ENCODE measurements at places on chromosomes 12 and 14.

DNA sequence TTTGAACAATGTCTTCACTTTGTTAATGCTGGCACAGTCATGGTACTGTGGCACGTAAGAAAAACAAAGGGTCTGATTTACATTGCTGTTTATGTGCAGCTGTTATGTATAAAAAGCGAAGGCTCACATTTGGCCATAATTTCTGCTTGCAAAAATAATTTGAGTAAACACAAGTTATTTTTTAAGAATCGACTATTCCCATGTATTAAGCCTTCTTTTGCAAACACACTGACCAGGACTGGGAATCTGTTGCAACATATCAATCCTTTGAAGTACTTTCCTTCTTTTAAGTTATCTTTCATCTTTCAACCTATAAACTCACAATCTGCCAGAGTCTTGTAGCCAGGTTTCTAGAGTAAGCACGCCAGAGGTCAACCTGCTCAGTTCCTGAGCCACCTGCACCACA is 145.4 kb upstream of the BMP4 start:
- no peak for DNase-seq

DNA sequence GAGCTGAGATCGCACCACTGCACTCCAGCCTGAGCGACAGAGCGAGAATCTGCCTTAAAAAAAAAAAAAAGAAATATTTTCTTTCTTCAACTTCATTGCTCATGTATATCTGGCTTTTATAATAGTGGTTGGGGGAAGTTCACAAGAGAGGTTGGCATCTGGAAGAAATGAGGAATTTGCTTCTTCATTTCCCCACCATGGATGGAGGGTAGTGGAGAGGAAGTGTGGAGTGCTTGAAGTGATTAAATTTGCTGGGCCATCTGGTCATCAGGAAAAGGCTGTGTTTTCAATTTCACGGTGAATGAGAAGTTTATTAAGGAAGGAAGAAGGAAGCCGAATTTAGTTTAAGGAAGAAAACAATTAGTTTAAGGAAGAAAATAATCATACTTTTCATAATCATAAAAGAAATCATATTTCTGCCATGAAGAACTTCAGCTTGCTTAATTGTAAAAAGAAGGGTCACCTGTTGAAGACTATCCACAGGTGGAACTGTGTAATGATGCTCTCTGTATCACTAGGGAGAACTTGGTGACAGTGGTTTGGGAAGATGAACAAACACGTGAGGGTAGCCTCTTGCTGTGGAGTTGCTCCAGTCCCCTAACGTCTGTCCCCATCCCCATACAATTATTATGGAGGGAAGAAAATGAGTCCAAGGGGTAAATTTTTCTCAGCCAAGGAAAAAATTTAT is 197.3 kb upstream of the ARHGAP5 start:
- no peak for DNase-seq

DNA sequence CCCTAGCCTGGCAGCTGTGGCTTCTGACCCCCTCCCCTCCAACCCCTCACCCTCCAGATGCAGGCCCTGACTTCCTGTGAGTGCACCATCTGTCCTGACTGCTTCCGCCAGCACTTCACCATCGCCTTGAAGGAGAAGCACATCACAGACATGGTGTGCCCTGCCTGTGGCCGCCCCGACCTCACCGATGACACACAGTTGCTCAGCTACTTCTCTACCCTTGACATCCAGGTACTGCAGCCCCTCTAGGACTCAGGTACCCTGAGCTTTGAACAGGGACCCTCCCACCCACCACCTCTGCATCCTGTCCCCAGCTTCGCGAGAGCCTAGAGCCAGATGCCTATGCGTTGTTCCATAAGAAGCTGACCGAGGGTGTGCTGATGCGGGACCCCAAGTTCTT is 6.0 kb upstream of the IRF9 start:
- no peak for DNase-seq

DNA sequence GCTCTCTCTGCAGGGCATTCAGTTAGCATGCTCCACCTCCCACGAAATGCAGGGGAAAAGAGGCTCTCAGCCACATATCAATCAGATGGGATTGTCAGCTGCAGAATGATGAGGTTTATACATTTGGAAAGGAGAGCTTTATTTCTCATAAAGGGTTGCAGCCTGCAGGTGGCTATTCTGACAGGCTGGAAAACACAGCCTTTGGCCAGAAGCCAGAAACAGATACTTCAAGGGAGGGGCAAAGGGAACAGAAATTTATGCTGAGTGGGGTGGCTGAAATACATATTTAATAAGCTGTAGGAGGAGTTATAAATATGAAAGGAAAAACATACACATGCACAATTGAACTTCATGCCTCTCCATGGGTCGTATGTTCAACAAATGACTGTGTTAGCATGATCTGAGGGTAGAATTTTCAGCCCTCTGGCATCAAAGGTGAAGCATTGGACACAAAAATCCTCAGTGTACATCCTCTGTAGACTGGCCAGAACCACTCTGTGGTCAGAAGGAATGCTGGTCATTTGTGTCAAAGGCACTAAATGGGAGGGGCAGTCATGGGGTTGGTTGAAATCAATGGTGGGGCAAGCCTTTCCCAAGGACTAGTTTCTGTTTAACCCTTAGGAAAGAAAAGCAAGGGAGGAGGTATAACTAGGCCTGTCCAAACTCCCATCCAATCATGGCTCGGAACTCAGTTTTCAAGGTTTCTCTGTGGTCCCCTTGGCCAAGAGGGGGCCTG is 62.4 kb downstream of the TMX1 start:
- peak; percentile 22 for DNase-seq

GRCh38 chr12:95213928-95214327 is 3.3 kb downstream of the FGD6 start:
- no peak for DNase-seq

- DNase-seq: no peak
Measured at GRCh38 chr14:71169861-71170260, 262.6 kb downstream of the PCNX1 start.

DNA sequence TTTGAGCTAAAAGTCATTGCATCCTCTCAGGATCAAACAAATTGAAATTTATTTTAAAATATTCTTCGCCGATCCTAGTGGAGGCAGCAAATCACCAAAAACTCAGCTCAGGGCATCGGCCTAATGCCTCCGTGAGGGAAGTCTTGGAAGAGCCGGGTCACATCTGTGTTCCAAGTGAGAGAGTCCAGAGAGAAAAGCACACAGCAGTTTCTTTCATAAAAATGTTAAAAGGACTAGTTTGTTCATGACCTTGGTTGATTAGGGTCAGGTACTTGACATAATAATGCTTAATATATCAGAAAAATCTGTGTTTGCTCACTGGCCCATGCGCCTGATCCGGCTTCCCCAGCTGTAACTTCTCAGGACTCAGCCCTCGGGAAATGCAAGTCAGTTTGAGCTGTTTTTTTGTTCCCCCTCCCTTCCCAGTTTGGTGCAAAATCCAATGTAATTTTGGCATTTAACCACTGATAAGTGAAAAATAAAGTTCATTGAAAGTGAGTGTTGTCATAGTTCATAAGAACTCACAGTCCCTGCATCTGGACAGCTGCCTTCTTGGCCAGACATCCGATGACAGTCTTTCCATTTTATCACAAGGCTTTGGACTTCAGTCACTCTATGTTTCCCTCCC is 161.7 kb downstream of the CAND1 start:
- DNase-seq: no peak

DNA sequence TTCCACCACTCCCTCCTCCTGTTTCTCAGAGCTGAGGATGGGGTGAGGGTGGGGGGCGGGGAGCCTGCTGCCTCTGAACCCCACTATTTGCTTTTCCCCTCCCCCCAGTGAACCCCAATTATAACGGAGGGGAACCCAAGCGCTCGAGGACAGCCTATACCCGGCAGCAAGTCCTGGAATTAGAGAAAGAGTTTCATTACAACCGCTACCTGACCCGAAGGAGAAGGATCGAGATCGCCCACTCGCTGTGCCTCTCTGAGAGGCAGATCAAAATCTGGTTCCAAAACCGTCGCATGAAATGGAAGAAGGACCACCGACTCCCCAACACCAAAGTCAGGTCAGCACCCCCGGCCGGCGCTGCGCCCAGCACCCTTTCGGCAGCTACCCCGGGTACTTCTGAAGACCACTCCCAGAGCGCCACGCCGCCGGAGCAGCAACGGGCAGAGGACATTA is 1.1 kb downstream of the HOXC4 start:
- DNase-seq: no peak

- DNase-seq: no peak
Measured at GRCh38 chr12:96069511-96070231, 34.3 kb upstream of the LTA4H start.

GRCh38 chr14:94423453-94424056 is 29.0 kb downstream of the SERPINA11 start:
- DNase-seq: no peak

DNA sequence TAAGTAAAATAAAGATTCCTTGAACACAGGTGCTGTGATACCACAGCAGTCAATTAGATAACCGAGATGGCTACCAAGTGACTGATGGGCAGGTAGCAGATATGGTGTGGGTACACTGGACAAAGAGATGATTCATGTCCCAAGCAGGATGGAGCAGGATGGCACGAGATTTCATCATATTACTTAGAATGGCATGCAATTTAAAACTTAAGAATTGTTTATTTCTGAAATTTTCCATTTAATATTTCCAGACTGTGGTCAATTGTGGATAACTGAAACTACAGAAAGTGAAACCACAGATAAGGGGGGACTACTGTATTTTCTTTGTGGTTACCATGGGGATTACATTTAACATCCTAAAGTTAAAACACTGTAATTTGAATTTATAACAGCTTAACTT is 7.5 kb upstream of the ZFP36L1 start:
- DNase-seq: no peak

GRCh38 chr14:21023174-21023573 is 1.7 kb downstream of the NDRG2 start:
- no peak for DNase-seq

- DNase-seq: no peak
Measured at GRCh38 chr14:106843951-106844483, 1317.6 kb downstream of the TMEM121 start.

DNA sequence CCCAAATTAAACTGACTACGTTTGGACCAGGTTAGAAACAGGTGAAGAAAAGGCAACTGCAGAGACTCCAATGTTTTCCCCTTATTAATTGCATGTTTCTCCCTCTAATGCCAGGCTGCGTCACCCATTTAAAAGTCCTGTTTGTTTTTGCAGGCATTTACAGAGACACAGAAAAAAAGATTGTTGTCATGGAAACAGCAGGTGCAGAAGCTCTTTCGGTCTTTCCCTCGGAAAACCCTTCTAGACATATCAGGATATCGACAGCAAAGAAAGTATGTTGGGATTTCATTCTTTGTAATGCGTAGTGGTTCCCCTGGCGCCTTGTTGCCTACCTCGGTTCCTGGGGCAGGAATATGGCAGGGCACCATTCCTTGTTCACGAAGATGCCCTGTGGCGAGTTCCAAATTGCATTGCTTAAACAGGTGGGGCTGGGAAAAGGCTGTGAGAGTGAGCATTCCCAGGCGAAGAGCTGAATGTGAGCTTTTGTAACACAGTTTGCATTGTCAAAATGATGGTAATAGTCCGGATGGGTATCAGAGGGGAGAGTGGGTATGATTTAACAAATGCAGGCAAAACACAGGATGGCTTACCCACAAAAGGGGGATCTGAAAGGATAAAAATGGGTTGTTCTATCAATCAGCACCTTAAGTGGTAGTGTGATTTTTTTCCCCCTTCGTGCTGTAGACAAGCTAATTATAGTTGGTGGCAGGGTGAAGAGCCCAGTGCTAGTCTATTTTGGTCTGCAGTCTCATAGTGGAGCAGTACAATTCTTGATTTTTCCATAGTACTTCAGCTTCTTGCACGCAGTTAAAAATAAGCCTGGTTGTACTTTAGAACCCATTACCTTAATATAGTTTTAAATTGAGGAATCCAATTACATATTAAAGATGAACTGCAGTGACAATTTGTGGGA is 132.4 kb downstream of the GCH1 start:
- peak; percentile 74 for DNase-seq

DNA sequence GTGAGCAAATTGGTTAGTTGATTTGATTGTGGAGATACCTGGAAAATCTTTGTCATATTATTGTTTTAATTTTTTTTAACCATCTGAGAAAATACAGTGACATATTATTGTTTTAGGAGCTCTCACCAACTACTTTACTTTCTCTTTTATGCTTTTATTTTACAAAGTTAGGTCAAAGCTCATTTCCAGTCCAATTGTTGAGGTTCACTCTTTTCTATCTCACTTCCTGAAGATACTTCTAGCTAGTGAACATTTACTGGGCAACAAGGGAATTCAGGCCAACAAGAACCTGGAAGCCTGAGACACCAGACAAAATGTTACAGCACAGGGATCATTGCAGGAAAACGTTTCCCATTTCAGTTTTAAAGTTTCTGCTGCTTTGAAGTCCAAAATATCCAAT is 3.9 kb downstream of the TMEM30B start:
- DNase-seq: no peak

GRCh38 chr14:64265222-64265621 is 28.9 kb downstream of the ESR2 start:
- DNase-seq: no peak

- DNase-seq: no peak
Measured at GRCh38 chr12:126509572-126509971, 1444.3 kb downstream of the AACS start.

GRCh38 chr12:92438641-92439419 is 264.0 kb upstream of the PLEKHG7 start:
- DNase-seq: no peak

- DNase-seq: no peak
Measured at GRCh38 chr14:75404847-75405246, 23.0 kb upstream of the JDP2 start.

GRCh38 chr12:89433634-89434033 is 81.3 kb upstream of the DUSP6 start:
- no peak for DNase-seq

- no peak for DNase-seq
Measured at GRCh38 chr12:132327336-132328171, 1.8 kb downstream of the GALNT9 start.

DNA sequence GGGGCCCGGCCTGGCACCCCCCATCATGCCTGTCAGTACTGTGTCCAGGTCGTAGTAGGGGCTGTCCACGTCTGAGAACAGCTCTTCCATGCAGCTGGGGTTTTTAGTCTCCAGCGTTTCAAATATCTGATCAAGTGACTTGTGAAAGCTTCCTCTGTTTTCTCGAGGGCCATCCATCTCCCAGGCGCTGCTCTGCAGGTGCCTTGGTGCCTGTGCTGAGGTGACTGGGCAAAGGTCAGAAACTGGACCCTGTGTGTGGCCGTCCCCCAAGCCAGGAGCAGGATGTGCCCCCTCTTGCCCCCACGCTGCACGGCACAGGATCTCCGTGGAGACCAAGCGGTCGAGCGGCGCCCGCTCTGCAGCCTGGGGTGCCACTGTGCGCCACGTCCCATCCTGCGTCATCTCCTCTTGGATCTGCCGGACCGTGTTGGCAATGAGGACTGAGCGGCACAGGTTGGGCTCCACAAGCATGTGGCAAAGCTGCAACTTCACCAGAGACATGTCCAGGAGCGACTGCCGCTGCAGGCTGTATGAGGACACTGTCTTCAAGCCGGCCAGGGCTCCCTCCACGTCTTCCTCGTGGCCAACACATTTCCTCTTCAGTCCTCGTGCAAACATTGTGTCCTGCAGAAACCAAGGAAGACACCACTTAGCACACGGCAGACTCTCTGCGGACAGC is 9.4 kb downstream of the CDCA4 start:
- no peak for DNase-seq

- DNase-seq: no peak
Measured at GRCh38 chr14:74935360-74935680, 12.3 kb upstream of the RPS6KL1 start.

- DNase-seq: no peak
Measured at GRCh38 chr14:95547272-95547625, 12.4 kb downstream of the GLRX5 start.
